ENCODE measurements at places on chromosomes 1 and 21. TPM values are rescaled to one million over a fixed set of nuclear protein-coding genes. Genes with fewer than 3 reads are reported as not detected.

GRCh38 chr1:116231752-116232151 is 120.6 kb downstream of the MAB21L3 start:
- no peak for DNase-seq

DNA sequence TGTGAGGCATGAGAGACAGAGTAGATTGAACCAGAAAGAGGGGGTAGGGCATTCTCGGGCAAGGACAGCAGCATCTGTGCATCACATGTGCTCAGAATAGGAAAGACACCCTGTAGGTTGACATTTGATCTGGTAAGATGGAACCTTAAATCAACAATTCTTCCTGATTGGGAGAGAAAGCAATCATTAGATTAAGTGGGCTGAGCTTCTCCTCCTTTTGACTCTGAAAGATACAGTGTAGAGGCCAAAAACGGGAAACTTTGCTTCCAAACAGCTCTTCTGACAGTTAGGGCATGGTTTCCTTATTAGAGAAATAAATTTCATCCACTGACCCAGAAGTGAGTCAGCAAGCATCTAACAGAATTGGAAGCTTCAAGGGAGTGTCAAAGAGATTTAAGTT is 9.7 kb downstream of the KIF14 start:
- DNase-seq: no peak

DNA sequence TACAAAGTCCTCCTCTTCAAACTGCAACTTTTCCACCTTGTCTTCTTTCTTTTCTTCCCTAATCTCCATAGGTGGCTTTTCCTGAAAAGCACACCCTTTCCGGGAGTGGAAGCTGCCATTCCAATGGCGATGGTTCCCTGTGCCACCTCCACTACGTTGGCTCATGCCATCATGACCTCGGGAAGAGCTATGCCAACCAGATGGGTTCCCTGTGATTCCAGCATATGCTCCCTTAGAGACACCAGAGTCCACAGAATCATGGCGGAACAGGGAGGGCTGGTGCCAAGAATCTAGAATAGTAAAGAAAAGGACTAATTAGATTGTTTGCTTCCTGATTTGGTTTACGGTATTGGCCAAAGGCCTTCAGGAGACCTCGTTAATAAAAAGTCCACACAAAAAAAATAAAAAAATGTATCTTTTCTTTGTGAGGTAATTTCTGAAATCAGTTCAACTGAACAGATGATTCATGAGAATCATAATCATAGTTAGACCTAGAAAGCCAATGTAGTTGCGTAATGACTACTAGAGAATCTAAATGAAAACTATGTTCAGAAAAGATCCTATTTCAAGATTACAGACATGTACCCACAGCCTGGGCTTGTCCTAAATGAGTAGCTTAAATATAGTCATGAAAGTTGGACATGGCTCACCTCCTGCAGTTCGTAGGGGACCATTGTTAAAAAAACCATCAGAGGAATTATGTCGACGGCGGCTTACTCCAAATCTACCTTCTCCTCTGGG is 30.9 kb upstream of the CCDC17 start:
- DNase-seq: no peak

DNA sequence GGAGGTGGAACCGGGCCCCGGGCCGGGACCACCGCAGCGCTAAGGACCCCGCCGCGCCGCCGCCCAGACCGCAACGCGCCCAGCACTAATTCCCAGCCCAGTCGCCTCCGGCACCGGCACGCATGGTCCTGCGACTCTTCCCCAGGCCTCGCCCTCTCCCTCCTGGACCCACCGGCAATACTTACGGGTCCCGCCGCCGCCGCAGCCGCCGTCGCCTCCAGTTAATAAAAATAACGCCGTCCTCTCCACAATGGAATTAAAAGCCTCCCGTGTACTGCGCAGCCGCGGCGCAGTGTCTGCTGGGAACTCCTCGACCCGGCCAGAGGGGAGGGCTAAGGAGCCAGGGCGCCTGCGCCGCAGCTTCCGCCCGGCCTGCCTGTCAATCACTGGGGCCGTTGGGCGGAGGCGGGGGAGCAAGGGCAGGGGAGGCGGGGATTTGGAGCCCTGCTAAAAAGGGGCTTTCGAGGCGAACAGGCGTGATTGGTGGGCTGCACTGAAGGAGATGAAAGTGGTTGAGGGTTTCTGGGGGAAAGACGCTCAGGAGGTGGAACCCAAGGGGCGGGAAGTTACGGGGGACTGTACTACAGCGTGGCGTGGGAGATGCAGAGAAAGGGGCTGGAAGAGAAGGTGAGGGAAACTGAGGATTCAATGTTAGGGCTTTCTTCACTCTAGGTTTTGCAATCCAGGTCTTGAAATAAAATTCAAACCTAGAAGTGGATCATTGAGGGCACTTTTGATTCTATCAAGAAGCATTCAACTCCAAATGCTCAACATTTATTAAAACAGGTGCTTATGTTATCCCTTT is at the start of gene ZNF281:
Gene ZNF281, minus strand, starts transcription at position 276 of the 805 bp plus-strand sequence. CDS start 331 bp downstream, outside the sequence.
- no peak for DNase-seq

- no peak for DNase-seq
Observed at GRCh38 chr1:71068325-71069240, 12.3 kb downstream of the ZRANB2 start.

- no peak for DNase-seq
Observed at GRCh38 chr1:36918604-36919003, 115.7 kb downstream of the GRIK3 start.

Gene PTTG1IP
- total RNA-seq: 226 TPM

GRCh38 chr21:32562915-32563314 is 22.4 kb downstream of the TCP10L start:
- DNase-seq: no peak

Gene LRRC53
- not detected for total RNA-seq

GRCh38 chr1:86933562-86934377 is 19.3 kb downstream of the HS2ST1 start:
- no peak for DNase-seq

DNA sequence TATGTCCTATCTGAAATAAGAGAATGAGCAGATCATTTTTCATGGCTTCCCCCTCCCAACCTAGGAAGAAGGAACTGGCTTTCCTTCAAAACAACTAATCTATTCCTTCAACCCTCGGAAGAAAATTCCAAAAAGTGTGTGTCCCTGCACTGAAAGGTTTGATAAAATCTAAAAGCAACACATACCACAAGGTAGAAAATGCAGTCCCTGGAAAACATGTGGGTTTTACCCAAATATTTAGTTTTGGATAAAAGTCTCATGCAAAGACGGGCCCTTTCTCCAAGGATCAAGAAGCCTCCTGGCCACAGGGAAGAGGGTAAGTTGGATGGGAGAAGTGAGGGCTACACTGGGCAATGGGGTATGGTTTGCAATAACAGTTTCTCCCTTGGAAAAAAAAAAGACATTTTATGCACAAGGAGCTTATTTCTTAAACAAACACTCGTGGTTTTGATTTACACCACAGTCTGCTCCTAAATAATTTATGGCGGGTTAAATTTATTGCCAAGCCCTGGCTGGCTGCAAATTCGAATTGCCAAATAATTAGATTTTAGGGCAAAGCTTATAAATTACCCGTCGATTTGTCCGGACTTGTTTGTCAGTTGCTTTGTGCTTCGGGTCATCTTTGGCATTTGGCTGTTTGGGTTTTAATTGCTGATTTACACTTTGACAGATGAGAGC is 28.9 kb downstream of the ERI3 start:
- DNase-seq: no peak

DNA sequence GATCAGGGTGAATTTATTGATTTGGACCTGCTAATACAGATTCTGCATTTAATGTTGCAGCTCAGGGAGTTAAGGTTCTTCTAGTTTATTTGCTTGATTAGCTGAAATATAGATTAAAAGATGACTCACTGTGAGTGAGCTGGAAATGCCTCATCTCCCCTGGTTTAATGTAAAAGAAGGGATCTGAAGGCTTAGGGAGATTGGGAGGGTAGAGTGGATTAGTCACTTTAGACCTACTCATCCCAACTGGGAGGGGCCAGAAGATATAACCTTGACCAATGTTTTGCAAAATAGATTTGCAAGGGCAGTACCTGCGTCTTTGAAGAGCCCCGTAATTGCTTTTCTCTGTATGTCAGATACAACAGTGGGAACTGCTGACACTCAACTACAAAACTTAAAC is 922.8 kb upstream of the ADGRL4 start:
- no peak for DNase-seq

DNA sequence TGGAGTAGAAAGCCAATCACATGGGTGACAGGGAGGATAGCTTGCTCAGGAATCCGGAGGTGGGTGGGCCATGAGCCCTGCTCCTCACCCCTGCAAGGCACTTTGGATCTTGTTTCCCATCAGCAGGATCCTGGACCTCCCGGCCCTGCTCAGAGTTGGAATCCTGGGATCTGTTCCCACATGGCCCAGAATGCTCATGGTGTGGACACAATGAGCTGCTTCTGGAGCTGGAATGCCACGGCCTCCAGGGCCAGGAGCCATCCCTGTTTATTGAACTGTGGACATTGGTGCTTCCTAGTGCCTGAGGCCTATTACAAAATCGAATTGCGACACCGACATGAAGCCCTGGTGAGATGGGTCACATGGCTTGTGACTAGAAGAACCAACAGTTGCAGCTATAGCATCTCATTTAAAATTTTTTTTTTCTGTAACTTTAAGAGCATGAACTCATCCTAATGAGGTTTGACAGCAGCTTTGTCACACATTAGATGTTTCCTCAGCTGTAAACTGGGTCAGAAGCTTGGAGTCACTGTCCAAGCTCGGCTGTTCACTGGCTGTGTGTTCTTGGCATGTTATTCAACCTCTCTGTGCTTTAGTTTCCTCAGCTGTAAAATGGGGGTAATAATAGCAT is 40.4 kb upstream of the GOLT1A start:
- no peak for DNase-seq

DNA sequence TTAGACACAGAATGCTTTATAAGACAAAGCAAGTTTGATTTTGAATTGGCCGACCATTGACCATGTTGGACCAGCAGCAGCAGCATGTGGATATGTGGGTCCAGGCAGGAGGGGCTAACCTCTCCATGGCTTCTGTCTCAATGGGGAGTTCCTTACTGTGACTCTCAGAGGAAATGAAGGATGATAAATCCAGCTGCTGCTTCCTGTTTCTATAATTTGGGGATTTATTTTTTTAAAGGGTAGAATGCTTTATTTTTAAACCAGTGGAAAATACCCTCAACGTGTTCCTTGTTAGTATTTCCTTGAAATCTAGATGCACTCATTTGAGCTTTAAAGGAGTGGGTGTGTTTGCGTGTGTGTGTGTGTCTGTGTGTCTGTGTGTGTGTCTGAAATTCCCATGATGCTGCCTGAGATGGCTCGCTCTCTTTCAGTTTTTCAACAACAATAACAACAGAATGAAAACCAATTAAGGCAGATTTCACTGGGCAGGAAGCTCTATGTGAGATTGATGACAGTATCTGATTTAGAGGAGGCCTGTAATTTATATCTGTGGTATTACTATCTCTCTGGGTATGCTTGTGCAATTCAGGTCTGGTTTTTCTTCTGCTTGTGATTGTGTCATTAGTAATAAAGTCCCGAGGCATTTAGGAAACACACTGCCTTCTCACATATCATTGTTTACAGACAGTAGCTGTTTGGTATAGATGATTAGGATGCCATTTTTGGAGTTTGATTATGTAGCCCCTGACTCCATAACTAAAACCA is 86.1 kb upstream of the ZNF326 start:
- no peak for DNase-seq

DNA sequence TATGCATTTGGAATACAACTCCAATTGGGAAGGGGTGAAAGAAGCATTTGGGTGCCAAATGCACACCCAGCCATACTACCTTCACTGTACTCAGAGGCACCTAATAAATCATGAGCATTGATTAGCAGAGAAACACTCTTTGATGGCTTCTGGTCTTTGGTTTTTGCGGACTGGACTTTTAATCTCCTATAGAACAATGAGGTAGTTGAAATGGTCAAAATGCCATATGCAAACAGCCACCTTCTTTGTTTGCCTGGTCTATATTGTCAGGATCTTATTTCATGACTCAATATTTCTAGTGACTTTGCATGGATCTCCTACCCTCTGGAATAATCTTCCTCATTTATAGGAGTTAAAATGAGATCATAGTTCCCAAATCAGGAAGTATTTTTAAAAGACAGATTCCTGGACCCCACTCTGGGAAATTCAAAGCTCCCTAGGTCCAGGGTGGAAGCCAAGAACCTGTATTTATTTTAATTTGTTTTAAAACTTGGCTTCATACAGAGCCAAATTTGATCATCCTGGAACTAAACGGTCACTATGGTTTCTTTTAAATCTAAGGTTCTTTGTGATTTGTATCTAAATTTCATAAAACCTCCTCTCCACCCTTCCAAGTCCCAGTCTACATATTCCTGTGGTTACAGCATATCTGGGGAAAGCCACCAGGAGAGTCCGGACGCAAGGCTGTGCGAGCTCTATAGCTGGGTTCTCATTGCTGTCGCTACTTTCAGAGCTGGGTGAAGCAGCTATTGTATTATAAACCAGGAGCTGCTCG is 8.7 kb downstream of the FAM3B start:
- DNase-seq: no peak

- no peak for DNase-seq
Observed at GRCh38 chr1:53548031-53548491, 88.9 kb downstream of the DMRTB1 start.

DNA sequence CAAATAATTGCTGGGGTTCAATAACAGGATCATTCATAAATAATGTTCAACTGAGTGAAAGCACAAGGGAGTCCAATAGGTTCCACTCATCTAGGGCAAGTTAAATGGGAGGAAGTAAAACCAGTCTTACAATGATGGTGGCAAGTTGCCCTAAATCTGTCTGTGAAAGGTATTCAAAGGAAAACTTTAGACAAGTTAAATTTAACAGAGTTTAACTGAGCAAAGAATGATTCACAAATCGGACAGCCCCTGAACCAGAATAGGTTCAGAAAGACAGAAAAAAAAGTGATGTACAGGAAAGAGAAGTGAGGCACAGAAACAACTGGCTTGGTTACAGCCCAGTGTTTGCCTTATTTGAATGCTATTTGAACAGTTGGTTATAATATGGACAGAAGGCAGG is 183.5 kb upstream of the ADGRL4 start:
- no peak for DNase-seq

DNA sequence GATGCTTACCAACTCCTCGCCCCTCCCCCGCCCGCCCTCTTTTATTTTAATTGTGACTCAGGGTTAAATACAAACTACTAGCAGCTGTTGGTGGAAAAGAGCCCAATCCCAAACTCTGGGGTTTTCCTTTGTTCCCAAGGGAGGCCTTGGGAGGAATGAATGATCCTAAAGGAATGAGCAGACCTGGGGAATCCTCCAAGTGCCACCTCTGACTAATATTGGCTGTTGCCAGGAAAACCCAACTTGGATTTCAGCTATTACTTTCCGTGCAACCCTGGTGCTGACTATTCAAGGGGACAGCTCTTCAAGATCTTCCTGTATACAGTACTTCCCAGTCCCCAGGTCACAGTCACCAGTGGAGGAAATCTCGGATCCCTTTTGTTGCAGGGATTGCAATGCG is 1.3 kb upstream of the S100A10 start:
- peak; percentile 98 for DNase-seq

- DNase-seq: no peak
Observed at GRCh38 chr1:232260861-232261260, 369.1 kb downstream of the SIPA1L2 start.

DNA sequence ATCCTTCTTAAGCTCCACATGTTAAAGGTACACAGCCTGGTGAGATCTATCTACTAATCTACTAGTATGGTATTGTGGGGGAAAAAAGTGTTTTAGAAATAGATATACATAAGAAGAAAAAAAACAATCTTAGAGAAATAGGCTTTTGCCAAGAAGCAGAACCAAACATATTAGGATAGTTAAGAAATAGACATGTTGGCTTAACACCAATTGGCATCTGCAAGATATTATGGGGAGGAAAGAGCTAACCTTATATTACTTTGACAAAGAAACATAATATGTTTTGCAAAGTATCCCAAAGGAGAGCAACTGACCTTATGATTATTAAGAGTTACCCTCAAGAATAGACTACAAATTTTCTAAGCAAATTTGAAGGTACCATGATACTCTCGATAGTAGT is 202.9 kb downstream of the BRINP3 start:
- no peak for DNase-seq

Gene DISP3
- total RNA-seq: 1.1 TPM

Measured in Panc1 (cell line).